ENCODE measurements at places on chromosomes 3 and 15. TPM values are rescaled to one million over a fixed set of nuclear protein-coding genes. Genes with fewer than 3 reads are reported as not detected.

GRCh38 chr3:191859531-191859930, 398.6 kb downstream of the PYDC2 start:
- H3K4me3 ChIP-seq: no peak overlapping the region
- no peaks in the 10 kb centered on the region for H3K36me3 ChIP-seq
- H3K27me3 ChIP-seq: no peaks in the 10 kb centered on the region
- no peak for DNase-seq

The MESP2 gene
- 0.32 TPM for total RNA-seq

DNA sequence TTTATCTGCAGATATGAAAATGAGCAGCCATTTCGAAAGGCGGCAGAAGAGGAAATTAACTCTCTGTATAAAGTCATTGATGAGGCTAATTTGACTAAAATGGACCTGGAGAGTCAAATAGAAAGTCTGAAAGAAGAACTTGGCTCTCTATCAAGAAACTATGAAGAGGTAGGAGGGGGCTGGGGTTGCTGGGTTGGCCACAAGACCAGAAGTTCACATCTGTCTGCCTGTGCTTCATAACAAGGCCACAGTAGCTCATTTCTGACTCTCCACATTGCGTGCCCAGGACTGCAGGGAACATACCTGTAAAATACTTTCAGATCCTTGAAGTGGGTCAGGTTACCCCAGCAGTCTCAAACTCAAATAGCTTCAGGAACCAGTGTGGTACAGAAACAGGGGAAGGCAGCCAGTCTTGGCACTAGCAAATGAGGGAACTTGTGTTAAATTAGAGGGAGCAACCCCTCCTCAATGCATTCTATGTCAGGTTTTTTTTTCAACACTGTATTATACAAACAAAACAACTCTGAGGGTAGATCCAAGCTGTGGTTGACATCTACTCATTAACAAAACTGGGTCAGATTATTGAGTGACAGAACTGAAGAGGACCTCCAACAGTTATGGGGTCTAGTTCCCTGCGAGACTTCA, 48.7 kb downstream of the BFSP2 start:
- DNase-seq: no peak
- H3K4me3 ChIP-seq: no peak overlapping the region
- H3K4me1 ChIP-seq: no peaks in the 10 kb centered on the region
- H3K36me3 ChIP-seq: no peaks in the 10 kb centered on the region
- H3K27me3 ChIP-seq: no peaks in the 10 kb centered on the region

The FANCD2OS gene
- not detected for total RNA-seq

DNA sequence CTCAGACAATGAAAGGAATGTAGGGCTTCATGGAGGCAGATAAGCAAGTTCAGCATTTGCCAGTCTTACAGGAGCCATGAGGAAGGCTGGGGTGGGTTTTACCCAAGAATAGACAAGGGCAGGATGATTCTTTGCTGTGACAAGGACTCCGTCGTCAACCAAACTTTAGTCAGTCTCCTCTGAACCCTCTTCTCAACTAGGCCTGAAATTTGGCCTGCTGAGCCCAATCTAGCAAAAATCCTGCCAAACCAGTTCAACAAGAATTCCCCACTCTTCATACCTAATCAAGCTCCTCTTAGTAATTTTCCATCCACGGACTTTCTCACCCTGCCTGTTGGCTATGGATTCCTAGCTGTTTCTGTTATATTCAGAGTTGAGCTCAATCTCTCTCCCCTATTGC, 280.5 kb downstream of the TBL1XR1 start:
- H3K27ac ChIP-seq: no peak overlapping the region
- no peak for DNase-seq
- H3K4me1 ChIP-seq: peaks cover 5% of the 10 kb centered on the region
- H3K27me3 ChIP-seq: no peaks in the 10 kb centered on the region

The LRRC2 gene
- total RNA-seq: 0.77 TPM

GRCh38 chr3:194287374-194287773, 63.8 kb downstream of the CPN2 start:
- DNase-seq: no peak
- H3K27me3 ChIP-seq: peaks cover 10% of the 10 kb centered on the region
- no peak overlapping the region for H3K4me3 ChIP-seq
- H3K27ac ChIP-seq: no peak overlapping the region
- no peaks in the 10 kb centered on the region for H3K4me1 ChIP-seq

The SLC28A2 gene
- total RNA-seq: not detected

The GOLGA8K gene
- not detected for total RNA-seq

DNA sequence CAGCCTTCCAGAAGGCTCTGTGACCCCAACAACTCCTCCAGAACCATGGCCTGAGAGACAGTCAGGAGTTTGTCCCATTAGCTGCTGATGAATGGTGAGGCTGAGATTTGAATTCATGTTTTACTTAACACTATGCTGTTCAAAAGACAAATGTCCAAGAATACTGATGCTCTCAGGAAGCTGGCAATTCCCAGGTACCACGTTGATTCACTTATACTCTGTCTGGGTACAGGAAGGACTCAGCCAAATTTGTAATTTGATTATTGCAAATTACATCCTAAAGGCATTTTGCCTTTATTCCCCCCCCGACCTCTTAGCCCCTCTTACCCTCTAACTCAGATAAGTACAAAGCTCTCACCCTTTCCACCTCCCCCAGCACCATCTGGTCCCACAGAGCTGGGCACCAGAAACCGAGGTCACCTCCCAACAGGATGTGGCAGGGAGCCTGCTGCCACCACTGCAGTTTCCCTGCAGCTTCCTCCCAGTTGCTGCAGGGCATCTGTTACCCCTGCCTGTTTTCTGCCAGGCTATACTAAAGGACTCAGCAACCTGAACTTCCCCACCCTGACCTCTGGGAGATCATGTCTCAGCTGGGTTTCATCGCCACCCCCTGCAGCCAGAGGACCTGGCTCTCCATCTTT, 33.6 kb downstream of the EAF1 start:
- no peaks in the 10 kb centered on the region for H3K4me1 ChIP-seq
- no peak for DNase-seq
- H3K27me3 ChIP-seq: no peaks in the 10 kb centered on the region
- no peak overlapping the region for H3K4me3 ChIP-seq
- no peaks in the 10 kb centered on the region for H3K36me3 ChIP-seq
- H3K27ac ChIP-seq: no peak overlapping the region

- no peak overlapping the region for H3K27ac ChIP-seq
- H3K36me3 ChIP-seq: no peaks in the 10 kb centered on the region
- H3K27me3 ChIP-seq: no peaks in the 10 kb centered on the region
- H3K4me1 ChIP-seq: peaks cover 36% of the 10 kb centered on the region
- H3K4me3 ChIP-seq: no peak overlapping the region
- DNase-seq: peak; percentile 33
These were observed 57.2 kb downstream of the WWTR1 start for GRCh38 chr3:149600634-149601033.

DNA sequence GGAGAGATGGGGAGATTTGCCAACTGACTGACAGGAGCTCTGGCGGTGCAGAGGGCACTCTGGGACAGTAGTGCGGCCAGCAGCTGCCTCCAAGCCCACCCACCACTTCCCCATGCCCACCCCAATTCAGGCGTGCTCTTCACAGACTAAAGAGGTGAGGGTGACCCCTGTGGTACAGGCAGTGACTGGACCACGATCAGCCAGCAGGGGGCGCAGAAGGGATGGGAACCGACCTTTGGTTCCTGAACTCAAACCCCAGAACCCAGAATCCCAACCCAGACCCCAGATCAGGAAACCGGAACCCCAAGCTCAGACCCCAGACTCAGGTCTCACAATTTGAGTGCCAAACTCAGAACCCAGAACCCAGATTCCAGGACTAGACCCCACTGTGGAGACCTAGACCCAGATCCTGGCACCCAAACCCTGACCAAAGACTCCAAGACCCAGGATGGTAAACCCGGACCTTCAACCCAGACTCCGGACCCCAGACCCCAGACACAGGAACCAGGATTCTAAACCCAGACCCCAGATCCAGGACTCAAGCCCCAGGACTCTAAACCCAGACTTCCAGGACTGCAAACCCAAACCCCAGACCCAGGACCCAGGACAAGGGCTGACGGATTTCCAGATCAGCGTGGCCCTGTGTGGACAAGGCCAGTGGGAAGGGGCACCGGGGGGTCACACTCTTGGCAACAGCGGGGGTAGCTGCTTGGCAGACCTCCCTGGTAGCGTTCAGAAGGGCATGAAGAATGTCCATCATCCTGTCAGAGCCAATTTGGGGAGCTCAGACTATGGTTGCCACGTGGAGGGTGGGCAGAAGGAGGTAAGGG, 3.7 kb upstream of the MYL3 start:
- DNase-seq: peak; percentile 71
- no peaks in the 10 kb centered on the region for H3K27me3 ChIP-seq
- H3K4me3 ChIP-seq: no peak overlapping the region
- no peaks in the 10 kb centered on the region for H3K36me3 ChIP-seq

DNA sequence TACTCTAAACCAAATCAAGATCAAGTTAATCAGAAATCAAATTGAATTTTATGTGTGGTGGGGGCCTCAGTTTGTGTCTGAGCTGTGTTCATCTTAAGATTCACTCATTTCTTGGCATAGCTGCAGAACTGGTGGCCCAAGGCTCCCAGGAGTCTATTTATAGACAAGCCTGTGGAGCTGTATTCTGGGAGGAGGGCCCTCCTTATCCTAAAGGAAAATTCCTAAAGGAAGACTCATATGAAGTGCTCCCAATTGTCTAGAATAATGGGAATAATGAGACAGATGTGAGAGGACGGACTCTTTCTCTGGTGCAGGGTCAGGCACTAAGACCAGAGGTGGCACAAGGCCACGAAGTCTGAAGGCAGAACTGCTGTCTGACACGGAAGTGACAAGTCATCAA, 38.9 kb downstream of the C3orf85 start:
- H3K4me1 ChIP-seq: no peaks in the 10 kb centered on the region
- no peaks in the 10 kb centered on the region for H3K36me3 ChIP-seq
- no peaks in the 10 kb centered on the region for H3K27me3 ChIP-seq
- H3K27ac ChIP-seq: no peak overlapping the region

The CHRFAM7A gene
- 2.0 TPM for total RNA-seq

The ROBO2 gene
- total RNA-seq: 47.1 TPM

- peaks cover 19% of the 10 kb centered on the region for H3K4me1 ChIP-seq
- no peaks in the 10 kb centered on the region for H3K36me3 ChIP-seq
- H3K27me3 ChIP-seq: no peaks in the 10 kb centered on the region
- no peak overlapping the region for H3K4me3 ChIP-seq
- no peak overlapping the region for H3K27ac ChIP-seq
These were observed 8.6 kb downstream of the SLC12A6 start for GRCh38 chr15:34329006-34329405.

- no peaks in the 10 kb centered on the region for H3K36me3 ChIP-seq
- H3K4me3 ChIP-seq: no peak overlapping the region
- DNase-seq: no peak
- H3K4me1 ChIP-seq: no peaks in the 10 kb centered on the region
These were observed 308.9 kb downstream of the EPHB1 start for GRCh38 chr3:135103917-135104316.

GRCh38 chr15:39327005-39327730, 253.7 kb upstream of the THBS1 start:
- no peaks in the 10 kb centered on the region for H3K36me3 ChIP-seq
- no peaks in the 10 kb centered on the region for H3K27me3 ChIP-seq
- DNase-seq: no peak
- no peaks in the 10 kb centered on the region for H3K4me1 ChIP-seq
- H3K27ac ChIP-seq: no peak overlapping the region

DNA sequence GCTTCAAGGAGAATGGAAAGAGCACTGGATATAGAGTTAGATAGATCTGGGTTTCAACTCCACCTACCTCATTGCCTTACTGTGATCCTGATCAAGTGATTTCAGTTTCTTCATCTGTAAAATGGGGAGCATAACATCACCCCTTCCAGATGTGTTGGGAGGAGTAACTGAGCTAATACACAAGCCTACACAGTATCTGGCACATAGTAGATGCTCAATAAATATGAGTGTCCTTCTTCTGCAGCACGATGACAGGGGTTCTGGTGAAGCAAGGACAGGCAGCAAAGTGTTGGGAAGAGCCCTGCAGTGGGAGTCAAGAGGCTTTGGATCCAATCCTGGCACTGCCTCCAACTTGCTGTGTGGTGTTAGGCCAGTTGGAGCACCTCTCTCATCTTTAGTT, 270.0 kb downstream of the UACA start:
- no peak overlapping the region for H3K4me3 ChIP-seq
- no peaks in the 10 kb centered on the region for H3K27me3 ChIP-seq
- no peak for DNase-seq
- no peaks in the 10 kb centered on the region for H3K36me3 ChIP-seq
- no peak overlapping the region for H3K27ac ChIP-seq

The LRRC31 gene
- not detected for total RNA-seq

GRCh38 chr15:80404057-80404760, at the start of gene ARNT2:
ARNT2 (plus strand) TSS chr15:80404382; CDS start chr15:80404516, 134 bp downstream.
- H3K27me3 ChIP-seq: peaks cover 57% of the 10 kb centered on the region

GRCh38 chr3:58251631-58252035, 14.0 kb downstream of the ABHD6 start:
- no peaks in the 10 kb centered on the region for H3K27me3 ChIP-seq
- no peaks in the 10 kb centered on the region for H3K36me3 ChIP-seq
- H3K4me1 ChIP-seq: peaks cover 22% of the 10 kb centered on the region
- DNase-seq: no peak
- no peak overlapping the region for H3K27ac ChIP-seq
- no peak overlapping the region for H3K4me3 ChIP-seq

- no peak overlapping the region for H3K27ac ChIP-seq
- H3K36me3 ChIP-seq: no peaks in the 10 kb centered on the region
- peaks cover 7% of the 10 kb centered on the region for H3K4me1 ChIP-seq
- no peaks in the 10 kb centered on the region for H3K27me3 ChIP-seq
These were observed 1.6 kb downstream of the TATDN2 start for GRCh38 chr3:10249833-10250232.

DNA sequence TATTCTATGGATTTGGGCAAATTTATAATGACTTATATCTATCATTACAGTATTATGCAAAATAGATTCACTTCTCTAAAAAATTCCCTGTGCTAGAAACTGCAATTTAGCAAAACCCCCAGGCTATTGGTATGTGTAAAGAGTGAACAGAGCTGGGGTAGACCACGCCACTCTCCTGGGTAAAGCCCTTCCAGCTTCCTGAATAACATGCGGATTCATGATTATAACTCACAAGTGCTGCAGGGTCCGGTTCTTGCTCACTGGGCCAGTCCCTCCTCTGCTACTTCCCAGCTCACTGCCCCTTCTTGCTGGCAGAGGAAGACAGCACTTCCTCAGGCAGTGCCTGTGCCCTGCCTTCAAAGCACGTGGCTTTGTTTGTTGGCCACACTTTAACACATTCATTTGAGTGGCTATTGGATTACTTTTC, 4.1 kb downstream of the CD80 start:
- H3K27ac ChIP-seq: no peak overlapping the region
- no peak for DNase-seq
- H3K27me3 ChIP-seq: no peaks in the 10 kb centered on the region
- H3K4me1 ChIP-seq: no peaks in the 10 kb centered on the region
- no peaks in the 10 kb centered on the region for H3K36me3 ChIP-seq

GRCh38 chr15:68518046-68518445, 60.7 kb upstream of the CORO2B start:
- H3K27ac ChIP-seq: no peak overlapping the region
- DNase-seq: peak; percentile 6
- H3K36me3 ChIP-seq: no peaks in the 10 kb centered on the region
- H3K4me3 ChIP-seq: no peak overlapping the region
- H3K27me3 ChIP-seq: no peaks in the 10 kb centered on the region
- H3K4me1 ChIP-seq: no peaks in the 10 kb centered on the region

GRCh38 chr3:134567605-134568004, 81.7 kb downstream of the CEP63 start:
- H3K4me3 ChIP-seq: no peak overlapping the region
- no peaks in the 10 kb centered on the region for H3K36me3 ChIP-seq
- no peaks in the 10 kb centered on the region for H3K4me1 ChIP-seq
- DNase-seq: no peak

- H3K27ac ChIP-seq: no peak overlapping the region
- no peaks in the 10 kb centered on the region for H3K27me3 ChIP-seq
- H3K4me1 ChIP-seq: no peaks in the 10 kb centered on the region
- DNase-seq: peak; percentile 34
- H3K36me3 ChIP-seq: no peaks in the 10 kb centered on the region
- H3K4me3 ChIP-seq: no peak overlapping the region
These were observed 287.2 kb downstream of the CGGBP1 start for GRCh38 chr3:87771337-87772192.
